ENCODE measurements at places on chromosomes 3 and 15.

DNA sequence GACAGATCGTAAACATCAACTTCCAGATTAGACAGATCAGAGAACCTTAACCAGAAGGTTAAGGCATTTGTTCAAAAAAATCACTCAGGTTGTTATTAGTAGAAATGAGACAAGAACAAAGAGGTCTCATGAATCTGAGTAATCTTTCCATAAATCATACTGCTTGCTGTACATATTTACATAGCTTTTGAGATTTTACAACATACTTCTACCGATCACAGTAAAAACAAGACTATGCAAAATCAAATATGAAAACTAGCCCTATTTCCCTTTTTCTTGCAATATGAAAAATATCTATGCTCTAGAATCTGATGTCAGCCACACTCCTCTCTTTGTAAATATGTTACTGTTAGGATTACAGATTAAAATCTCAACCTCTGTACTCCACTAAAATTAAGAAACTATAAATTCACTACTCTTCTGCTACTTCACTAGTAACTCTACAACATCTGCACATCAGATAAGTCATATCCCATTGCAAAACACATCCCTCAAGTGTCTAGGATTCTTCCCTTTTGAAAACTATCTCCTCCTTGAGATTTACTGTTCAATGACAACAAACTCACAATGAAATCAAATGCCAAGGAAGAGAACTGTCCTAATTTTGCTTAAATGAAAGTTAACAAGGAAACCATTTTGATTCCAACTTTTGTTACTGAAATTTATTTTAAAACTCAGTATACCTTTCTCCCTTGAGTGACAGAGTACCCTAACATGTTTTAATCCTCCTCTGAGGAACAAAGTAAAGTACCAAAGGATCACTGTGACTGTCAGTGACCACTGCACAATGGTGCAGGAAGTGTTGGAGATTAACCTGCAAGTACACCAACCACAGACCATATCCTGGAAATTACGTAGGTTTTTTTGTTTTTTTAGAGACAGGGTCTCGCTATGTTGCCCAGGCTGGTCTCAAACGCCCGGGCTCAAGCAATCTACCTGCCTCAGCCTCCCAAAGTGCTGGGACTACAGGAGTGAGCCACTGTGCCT, 12.8 kb downstream of the DCUN1D1 start:
- DNase-seq = no peak

- DNase-seq = no peak
Measured at GRCh38 chr3:168030577-168030976, 65.1 kb downstream of the GOLIM4 start.

- no peak for DNase-seq
Measured at GRCh38 chr3:29194139-29194538, 86.7 kb upstream of the RBMS3 start.

- DNase-seq = peak; percentile 47
Measured at GRCh38 chr3:87298111-87298718, 21.8 kb upstream of the POU1F1 start.

DNA sequence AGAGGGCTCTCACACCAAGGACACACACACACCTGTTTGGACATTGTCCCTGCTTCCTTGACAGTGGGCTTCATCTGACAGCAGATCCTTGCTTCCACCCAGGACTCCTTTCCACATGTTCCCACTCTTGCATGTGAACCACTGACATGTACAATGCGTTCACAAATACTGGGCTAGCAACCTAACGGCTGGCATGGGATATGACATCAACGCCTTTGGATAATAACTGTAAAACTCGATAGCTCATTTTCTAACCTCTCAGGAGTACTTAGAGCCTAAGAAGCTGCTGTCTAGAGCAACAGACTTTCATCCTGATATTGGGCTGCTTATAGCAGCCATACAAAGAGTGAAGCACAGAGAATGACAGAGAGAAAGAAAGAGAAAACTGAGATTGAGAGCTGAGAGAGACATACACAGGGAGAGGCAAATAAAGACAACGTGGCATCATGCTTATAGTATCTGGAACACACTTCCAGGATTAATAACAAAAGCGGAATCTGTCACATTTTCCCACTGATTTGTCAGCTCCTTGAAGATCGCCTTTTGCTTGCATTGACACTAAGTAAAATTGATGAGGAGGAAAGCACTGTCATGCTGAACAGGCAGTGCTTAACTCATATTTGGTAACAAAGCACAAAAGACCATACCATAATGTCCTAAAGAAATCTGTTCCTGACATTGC, 1.7 kb downstream of the GUCA1C start:
- no peak for DNase-seq

DNA sequence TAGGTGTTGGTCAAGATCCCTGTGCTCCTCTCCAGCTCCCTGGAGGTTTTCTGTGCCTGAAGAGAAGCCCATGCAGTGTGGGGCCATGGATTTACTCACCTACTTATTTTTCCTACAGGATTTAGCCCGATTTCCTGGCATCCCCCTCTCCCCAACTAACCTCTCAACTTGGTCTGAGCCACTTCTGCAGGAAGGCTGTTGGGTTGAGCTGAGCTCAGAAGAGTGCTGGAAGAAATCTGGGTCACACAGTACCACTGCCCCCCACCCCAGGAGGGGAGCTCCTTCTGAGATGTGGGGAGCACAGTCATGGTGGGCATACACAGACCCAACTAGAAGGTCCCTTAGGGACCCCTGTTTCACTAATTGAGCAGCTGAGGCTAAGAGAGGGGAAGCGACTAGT, 34.4 kb upstream of the SLCO2A1 start:
- DNase-seq = no peak

GRCh38 chr15:25242957-25243799, 195.6 kb downstream of the UBE3A start:
- DNase-seq = no peak

GRCh38 chr15:56960116-56960515, 41.7 kb downstream of the TCF12 start:
- no peak for DNase-seq

- no peak for DNase-seq
Measured at GRCh38 chr15:93837450-93837849, 393.9 kb upstream of the MCTP2 start.

DNA sequence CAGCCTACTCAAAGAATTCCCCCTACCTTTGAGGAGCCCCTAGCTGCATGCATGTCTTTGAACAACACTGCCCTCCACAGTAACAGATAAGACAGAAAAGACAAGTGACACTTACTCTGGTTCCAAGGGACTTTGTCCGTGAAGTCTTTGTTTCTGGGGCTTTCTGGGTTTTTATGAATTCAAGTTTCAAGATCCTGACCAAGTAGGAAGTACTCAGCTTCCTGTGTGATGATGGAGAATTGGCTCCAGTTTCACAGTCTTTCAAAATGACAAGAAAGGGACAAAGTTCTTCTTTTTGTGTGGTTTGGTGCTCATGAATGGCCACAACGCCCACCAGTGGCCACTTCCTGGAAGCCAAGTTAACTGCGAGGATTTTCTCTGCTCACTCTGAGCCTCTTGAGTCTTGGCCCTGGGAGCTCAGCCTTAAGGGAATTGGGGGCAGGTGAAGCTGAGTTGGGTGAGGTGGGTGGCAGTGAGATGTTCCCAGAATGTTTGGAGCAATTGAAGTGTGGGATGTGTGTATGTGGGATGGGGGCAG, at the start of gene CCR1:
Gene CCR1, minus strand, starts transcription at position 147 of the 538 bp plus-strand sequence. CDS start 4,000 bp downstream, outside the sequence.
- peak; percentile 74 for DNase-seq

- DNase-seq = no peak
Measured at GRCh38 chr3:52222319-52223221, 2.9 kb downstream of the TLR9 start.

- no peak for DNase-seq
Measured at GRCh38 chr15:62456011-62456920, 291.2 kb upstream of the C2CD4B start.

DNA sequence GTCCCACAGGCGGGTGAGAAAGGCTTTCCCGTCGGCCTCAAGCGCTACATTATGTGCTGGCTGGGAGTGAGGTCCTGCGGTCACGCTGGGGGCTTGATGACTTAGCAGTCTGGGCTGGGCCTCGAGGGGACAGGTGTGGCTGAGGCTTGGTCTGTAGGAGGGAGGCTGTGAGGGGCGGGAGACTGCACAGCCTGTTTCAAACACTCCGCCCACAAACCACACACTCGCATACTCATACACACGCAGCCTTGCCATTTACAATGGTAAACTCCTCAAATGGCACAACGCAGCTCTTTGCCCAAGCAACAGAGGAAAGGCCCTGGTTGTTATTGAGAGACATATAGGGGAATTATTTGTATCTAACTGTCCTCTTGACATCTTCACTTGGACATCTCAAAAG, 32.4 kb upstream of the RASGRF1 start:
- DNase-seq = peak; percentile 15

- no peak for DNase-seq
Measured at GRCh38 chr3:143581972-143582722, 266.1 kb downstream of the SLC9A9 start.

DNA sequence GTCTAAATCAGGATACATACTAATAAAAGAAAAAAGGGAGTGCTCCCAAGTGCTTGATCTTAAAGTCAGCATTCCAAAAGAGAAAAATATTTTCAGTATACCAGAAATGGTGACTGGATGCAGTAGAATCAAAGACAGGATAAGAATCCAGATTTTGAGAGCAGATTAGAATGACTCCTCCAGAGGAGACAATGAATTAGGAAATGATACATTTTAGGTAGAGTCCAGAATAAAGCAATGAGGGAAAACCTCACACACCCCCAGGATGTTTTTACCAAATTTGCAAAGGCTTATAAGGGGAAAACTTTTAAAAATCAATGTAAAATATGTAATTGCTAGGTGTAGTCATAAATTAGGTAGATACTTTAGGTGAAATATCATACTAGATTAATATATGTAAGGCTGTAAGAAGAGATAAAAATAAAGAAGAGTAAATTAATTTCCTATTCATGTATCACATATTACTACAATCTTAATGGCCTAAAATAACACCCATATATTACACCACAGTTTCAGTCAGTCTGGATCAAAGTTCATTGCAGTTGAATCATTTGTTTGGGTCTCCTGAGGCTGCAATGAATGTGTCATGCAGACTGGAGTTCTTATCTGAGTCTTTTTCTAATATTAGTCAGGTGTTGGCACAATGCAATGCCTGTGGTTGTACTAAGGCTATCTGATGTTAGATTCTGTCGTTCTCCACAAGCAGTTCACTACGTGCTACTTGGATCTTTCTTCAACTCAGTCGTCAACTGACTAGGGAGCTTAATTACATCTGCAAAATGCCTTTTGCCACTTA, 547.8 kb upstream of the EPHA6 start:
- no peak for DNase-seq

GRCh38 chr3:120258009-120258408, 27.0 kb downstream of the GPR156 start:
- DNase-seq = no peak

GRCh38 chr3:48684480-48685143, 1.1 kb downstream of the NCKIPSD start:
- peak; percentile 43 for DNase-seq

- no peak for DNase-seq
Measured at GRCh38 chr3:179666030-179666429, 13.2 kb downstream of the USP13 start.

- DNase-seq = no peak
Measured at GRCh38 chr3:66956742-66957141, 41.4 kb upstream of the KBTBD8 start.

DNA sequence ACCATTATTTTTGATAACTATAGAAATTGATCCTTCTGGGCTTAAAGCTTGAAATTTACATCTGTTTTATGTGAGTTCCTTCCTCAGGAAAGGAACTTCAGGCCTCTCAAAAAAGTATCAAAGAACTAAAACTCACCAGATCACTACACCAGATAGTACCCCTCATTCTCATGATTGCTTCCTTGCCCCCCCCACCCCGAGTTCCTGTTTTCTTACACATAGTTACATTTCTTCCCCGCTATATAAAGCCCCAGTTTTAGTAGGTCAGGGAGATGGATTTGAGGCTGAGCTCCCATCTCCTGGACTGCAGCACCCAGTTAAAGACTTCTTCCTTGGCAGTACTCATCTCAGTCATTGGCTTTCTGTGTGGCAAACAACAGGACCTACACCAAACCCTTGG, 80.3 kb upstream of the HRH1 start:
- no peak for DNase-seq

GRCh38 chr3:57179580-57180410, 14.6 kb upstream of the IL17RD start:
- DNase-seq = peak; percentile 35

DNA sequence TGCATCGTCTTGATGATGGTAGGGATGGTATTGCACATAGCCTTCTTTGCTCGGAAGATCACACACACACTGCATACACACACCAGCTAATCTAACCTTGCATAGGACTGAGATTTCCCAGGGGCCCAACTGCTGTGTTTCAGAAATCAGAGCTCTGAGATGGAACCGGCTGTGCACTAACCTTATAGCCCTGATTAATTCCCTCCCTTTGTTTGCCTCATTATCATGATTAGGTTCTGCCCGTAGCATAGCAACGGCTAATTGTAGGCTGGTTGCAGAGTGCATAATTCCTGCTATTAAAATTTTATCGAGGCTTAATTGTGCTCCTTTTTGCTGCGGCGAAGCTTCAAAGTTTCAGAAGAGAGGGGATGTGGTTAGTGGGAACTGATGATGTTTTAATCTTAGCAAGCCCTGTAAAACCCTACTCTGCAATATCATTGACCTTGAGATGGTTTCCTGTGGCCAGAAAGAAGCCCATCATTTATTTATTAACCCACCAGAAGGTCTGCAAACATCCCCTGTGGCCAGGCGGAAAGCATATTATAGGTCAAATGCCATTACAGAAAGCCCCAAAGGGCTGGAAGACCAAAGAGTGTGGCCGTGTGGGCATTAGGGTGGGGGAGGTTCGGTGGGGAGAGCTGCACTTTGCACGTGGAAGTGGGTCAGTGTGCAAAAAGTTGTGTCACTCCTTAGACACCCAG, 56.2 kb upstream of the GLCE start:
- DNase-seq = no peak

- DNase-seq = peak; percentile 57
Measured at GRCh38 chr15:70742928-70743327, 20.4 kb downstream of the UACA start.

- DNase-seq = no peak
Measured at GRCh38 chr15:81007428-81008064, 6.8 kb downstream of the TLNRD1 start.

GRCh38 chr3:185406121-185406620, 43.2 kb downstream of the MAP3K13 start:
- DNase-seq = no peak

DNA sequence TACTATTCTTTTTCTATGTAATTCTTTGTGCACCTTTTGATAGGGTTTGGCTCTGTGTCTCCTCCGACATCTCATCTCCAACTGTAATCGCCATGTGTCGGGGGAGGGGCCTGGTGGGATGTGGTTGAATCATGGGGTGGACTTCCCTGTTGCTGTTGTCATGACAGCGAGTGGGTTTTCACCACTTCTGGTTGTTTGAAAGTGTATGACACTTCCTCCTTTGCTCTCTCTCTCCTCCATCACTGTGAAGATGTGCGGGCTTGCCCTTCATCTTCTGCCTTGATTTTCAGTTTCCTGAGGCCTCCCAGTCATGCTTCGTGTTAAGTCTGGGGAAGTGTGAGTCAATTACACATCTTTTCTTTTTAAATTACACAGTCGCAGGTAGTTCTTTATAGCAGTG, 225.8 kb upstream of the DPPA4 start:
- peak; percentile 11 for DNase-seq

GRCh38 chr15:33243393-33243792, 48.9 kb upstream of the FMN1 start:
- peak; percentile 78 for DNase-seq

Measured in RPMI7951 (cell line).